Naive thymus-derived CD8-positive, alpha-beta T cell (primary cell): ENCODE measurements at places on chromosomes 6 and 20. TPM values are rescaled to one million over a fixed set of nuclear protein-coding genes. Genes with fewer than 3 reads are reported as not detected.

- peaks cover 31% of the 10 kb centered on the region for H3K36me3 ChIP-seq
- no peak overlapping the region for H3K27ac ChIP-seq
- no peaks in the 10 kb centered on the region for H3K4me1 ChIP-seq
- no peak for DNase-seq
- H3K4me3 ChIP-seq, result no peak overlapping the region
Measured at GRCh38 chr20:48679599-48679998, 148.2 kb downstream of the PREX1 start.

- no peaks in the 10 kb centered on the region for H3K36me3 ChIP-seq
- no peaks in the 10 kb centered on the region for H3K4me1 ChIP-seq
- H3K27ac ChIP-seq, result no peak overlapping the region
- no peak overlapping the region for H3K4me3 ChIP-seq
Measured at GRCh38 chr20:45344168-45344860, 3.9 kb downstream of the SDC4 start.

- H3K4me3 ChIP-seq, result no peak overlapping the region
- H3K27me3 ChIP-seq, result peaks cover 5% of the 10 kb centered on the region
Measured at GRCh38 chr20:40304119-40304613, 384.9 kb downstream of the MAFB start.

DNA sequence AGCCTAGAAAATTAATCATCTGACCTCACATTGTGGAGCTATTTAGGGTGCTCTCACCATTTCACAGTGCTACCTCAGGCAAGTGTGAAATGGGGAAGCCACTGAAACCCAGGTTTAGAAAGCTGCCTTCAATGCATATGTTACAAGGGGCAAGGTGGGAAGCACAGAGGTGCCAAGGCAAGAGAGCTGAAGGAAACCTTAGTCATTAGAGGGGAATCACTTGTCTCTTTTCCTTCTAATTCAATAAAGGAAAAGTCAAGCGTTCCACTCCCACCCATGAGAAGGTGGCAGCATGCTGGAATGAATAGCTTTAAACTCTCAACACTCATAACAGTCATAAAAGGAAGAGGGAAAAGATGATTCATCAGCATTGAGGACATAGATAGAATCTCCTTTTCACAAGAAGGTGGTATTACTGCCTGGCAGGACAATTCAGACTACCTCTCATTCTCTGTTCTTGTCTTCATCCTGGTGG, 251.9 kb upstream of the IRAK1BP1 start:
- DNase-seq, result no peak
- H3K4me3 ChIP-seq, result no peak overlapping the region
- peaks cover 2% of the 10 kb centered on the region for H3K27me3 ChIP-seq
- no peaks in the 10 kb centered on the region for H3K4me1 ChIP-seq
- H3K27ac ChIP-seq, result no peak overlapping the region
- H3K36me3 ChIP-seq, result no peaks in the 10 kb centered on the region

- peak overlapping the region; percentile 62 for H3K4me3 ChIP-seq
- no peaks in the 10 kb centered on the region for H3K36me3 ChIP-seq
- H3K27ac ChIP-seq, result no peak overlapping the region
- peak; percentile 70 for DNase-seq
- peaks cover 62% of the 10 kb centered on the region for H3K27me3 ChIP-seq
Measured at GRCh38 chr6:167706313-167707109, 120.2 kb upstream of the AFDN start.

GRCh38 chr6:32110632-32111031, 1.5 kb upstream of the TNXB start:
- no peak for DNase-seq
- peaks cover 39% of the 10 kb centered on the region for H3K4me1 ChIP-seq
- peaks cover 11% of the 10 kb centered on the region for H3K36me3 ChIP-seq
- H3K27me3 ChIP-seq, result no peaks in the 10 kb centered on the region
- H3K27ac ChIP-seq, result peak overlapping the region; percentile 72

DNA sequence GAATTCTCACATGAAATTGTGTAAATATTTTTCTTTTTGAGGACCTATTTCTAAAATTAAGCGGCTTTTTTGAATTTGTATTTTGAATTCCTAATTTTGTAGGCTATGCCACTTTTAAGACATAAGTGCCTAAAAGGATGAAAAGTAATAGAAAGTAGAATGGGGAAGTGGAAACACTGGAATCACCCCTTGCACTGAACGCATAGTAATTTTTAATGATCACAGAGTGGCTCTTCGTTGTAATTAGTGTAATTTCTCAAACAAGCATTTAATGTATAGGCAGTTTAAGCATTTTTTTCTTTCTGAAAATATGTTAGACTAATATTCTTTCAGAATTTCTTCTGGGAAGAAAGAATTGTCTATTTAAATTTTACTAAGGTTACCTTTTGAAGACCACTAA, 73.2 kb downstream of the ARID1B start:
- peaks cover 91% of the 10 kb centered on the region for H3K4me1 ChIP-seq
- H3K4me3 ChIP-seq, result no peak overlapping the region
- no peak overlapping the region for H3K27ac ChIP-seq
- DNase-seq, result no peak
- no peaks in the 10 kb centered on the region for H3K27me3 ChIP-seq

DNA sequence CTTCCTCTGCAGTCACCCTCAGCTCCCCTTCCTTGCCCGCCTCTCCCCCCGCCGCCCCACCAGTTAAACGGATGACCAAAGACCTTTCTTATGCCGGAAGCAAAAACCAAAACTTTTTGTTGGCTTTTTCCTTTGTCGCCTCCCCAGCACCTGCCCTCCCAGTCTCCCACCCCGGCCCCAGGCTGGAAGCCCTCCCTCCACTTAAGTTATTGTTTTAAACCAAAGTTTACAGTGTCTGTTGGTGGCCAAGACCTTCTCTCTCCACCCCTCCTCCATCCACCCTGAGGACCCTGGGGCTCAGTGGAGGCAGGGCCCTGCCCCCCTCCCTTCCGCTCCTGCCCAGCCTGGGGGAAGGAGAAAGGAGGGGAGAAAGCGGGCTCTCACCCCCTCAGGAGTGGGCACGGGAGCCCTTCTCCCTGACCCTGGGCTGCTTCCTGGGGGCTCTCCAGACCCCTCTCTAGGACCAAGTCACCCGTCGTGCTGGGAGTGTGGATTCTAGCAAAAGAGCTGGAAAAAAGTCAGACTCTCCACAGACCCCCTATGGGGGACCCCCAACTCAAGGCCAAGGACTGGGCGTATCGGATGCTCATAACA, 38.3 kb upstream of the MDFI start:
- no peak for DNase-seq
- peaks cover 1% of the 10 kb centered on the region for H3K4me1 ChIP-seq
- no peak overlapping the region for H3K27ac ChIP-seq
- peaks cover 11% of the 10 kb centered on the region for H3K27me3 ChIP-seq
- peaks cover 1% of the 10 kb centered on the region for H3K36me3 ChIP-seq
- no peak overlapping the region for H3K4me3 ChIP-seq

DNA sequence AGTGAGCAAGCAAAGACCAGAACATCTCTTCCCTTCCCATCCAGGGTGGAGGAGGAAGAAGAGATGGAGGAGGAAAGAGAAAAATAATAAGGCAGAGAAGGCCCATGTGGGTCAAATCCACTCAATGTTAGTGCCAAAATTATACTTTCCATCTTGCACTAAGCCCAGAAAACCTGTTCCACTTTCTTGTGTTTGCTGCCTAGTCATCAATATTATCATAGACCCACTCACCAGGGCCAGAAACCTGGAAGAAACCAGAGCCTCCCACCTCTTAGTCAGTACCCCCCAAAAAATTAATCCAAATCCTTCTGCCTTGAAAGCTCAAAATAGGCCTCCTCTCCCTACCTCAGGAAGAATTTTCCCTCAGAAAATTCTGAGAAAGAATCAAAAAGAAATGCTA, 171.1 kb downstream of the SOD2 start:
- no peak overlapping the region for H3K27ac ChIP-seq
- peaks cover 65% of the 10 kb centered on the region for H3K27me3 ChIP-seq
- no peak overlapping the region for H3K4me3 ChIP-seq
- no peaks in the 10 kb centered on the region for H3K4me1 ChIP-seq

GRCh38 chr6:75279418-75279817, 5.2 kb downstream of the TMEM30A start:
- peaks cover 15% of the 10 kb centered on the region for H3K36me3 ChIP-seq
- H3K27me3 ChIP-seq, result no peaks in the 10 kb centered on the region
- DNase-seq, result no peak
- no peak overlapping the region for H3K4me3 ChIP-seq
- H3K27ac ChIP-seq, result no peak overlapping the region
- H3K4me1 ChIP-seq, result peaks cover 56% of the 10 kb centered on the region

GRCh38 chr6:16909658-16910360, 148.5 kb upstream of the ATXN1 start:
- no peak for DNase-seq
- H3K4me3 ChIP-seq, result no peak overlapping the region
- no peak overlapping the region for H3K27ac ChIP-seq

DNA sequence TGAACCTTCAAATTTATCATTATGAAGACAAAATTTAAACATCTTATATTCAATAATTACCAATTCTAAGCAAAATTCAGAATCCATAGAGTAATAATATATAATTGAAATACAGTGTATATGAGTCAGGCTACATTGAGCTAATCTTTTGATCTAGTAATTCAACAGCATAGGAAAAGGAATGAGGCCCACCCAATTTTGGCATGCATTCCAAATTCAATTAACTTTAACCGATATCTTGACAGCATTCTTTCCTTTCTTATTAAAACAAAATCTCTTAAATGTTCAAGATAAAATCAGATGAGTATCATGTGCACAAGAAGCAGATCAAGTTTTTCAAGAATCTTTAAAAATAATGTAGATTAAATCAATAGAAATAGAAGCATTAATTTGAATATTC, 132.9 kb upstream of the QKI start:
- no peak overlapping the region for H3K4me3 ChIP-seq
- H3K4me1 ChIP-seq, result peaks cover 3% of the 10 kb centered on the region
- peaks cover 4% of the 10 kb centered on the region for H3K27me3 ChIP-seq
- no peak for DNase-seq
- H3K27ac ChIP-seq, result no peak overlapping the region

GRCh38 chr6:90533615-90534336, 53.1 kb downstream of the MAP3K7 start:
- no peak overlapping the region for H3K4me3 ChIP-seq
- no peak for DNase-seq
- H3K27me3 ChIP-seq, result no peaks in the 10 kb centered on the region

The NR2E1 gene
- not detected for total RNA-seq

The FGD2 gene
- total RNA-seq, result 7.2 TPM

The KIF25 gene
- total RNA-seq, result not detected

The SYNDIG1 gene
- total RNA-seq, result not detected

The BMP2 gene
- total RNA-seq, result not detected

The IL17A gene
- total RNA-seq, result not detected

The NMBR gene
- total RNA-seq, result not detected

The CCDC170 gene
- total RNA-seq, result not detected

The ABHD16B gene
- not detected for total RNA-seq

The PSMB8 gene
- total RNA-seq, result 138 TPM

The CCN2 gene
- 0.41 TPM for total RNA-seq

The PTPRK gene
- total RNA-seq, result 7.5 TPM

The C6orf52 gene
- total RNA-seq, result 1.2 TPM

The MC3R gene
- not detected for total RNA-seq

The TGM3 gene
- total RNA-seq, result not detected

The ENPP4 gene
- total RNA-seq, result 12.3 TPM

The MRPS18B gene
- 43.1 TPM for total RNA-seq

The FAM209A gene
- total RNA-seq, result 7.9 TPM
